H9 (cell line): ENCODE measurements at places on chromosomes 2 and 18.
A peak's percentile ranks its signal among the peaks of the same experiment; 100 is the strongest.

- no peak overlapping the region for H3K27ac ChIP-seq
- peaks cover 9% of the 10 kb centered on the region for H3K36me3 ChIP-seq
- peaks cover 4% of the 10 kb centered on the region; the same call in 1 of the 2 replicates for H3K4me1 ChIP-seq
- peak; percentile 43 for DNase-seq
- H3K4me3 ChIP-seq, result no peak overlapping the region
These were observed 44.0 kb downstream of the GYPC start for GRCh38 chr2:126699716-126700581.

- H3K36me3 ChIP-seq, result no peaks in the 10 kb centered on the region
- DNase-seq, result no peak
- no peaks in the 10 kb centered on the region for H3K4me1 ChIP-seq
- H3K4me3 ChIP-seq, result no peak overlapping the region
- no peak overlapping the region for H3K27ac ChIP-seq
These were observed 179.4 kb upstream of the AGAP1 start for GRCh38 chr2:235314371-235314930.

DNA sequence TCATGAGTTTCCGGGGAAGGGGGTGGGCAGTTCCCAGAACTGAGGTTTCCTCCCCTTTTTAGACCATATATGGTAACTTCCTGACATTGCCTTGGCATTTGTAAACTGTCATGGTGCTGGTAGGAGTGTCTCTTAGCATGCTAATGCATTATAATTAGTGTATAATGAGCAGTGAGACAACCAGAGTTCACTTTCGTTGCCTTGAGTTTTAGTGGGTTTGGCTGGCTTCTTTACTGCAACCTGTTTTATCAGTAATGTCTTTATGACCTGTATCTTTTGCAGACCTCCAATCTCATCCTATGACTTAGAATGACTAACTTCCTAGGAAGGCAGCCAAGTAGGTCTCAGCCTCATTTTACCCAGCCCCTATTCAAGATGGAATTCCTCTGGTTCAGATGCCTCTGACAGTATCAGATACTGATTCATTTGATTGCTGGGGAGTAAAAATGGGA, 447.3 kb downstream of the XIRP2 start:
- no peaks in the 10 kb centered on the region for H3K27me3 ChIP-seq
- H3K4me3 ChIP-seq, result no peak overlapping the region
- no peak for DNase-seq
- H3K27ac ChIP-seq, result no peak overlapping the region

DNA sequence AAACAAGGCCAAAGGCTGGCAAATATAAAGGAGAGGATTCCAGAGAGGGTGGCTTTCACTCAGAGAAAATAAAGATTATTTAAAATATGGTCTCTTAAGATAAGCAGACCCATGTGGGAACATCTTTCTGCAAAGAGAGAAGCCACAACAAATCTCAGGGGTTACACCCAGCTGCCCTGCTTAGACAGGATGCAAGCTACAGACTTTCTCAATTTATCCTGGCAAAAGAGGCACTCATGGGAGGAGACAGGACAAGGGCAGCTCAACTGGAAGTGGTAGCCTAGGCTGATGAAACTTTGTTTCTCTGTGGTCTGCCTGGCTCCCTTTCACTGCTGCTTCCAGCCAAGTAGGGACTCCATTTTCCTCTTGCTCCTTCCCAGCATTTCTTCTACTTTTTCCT, 25.9 kb upstream of the SULT1C4 start:
- H3K4me3 ChIP-seq, result no peak overlapping the region
- H3K27ac ChIP-seq, result no peak overlapping the region
- H3K36me3 ChIP-seq, result no peaks in the 10 kb centered on the region
- DNase-seq, result no peak
- peaks cover 2% of the 10 kb centered on the region; the same call in 1 of the 2 replicates for H3K4me1 ChIP-seq

GRCh38 chr2:157184161-157184895, 73.2 kb upstream of the GALNT5 start:
- DNase-seq, result no peak
- H3K4me3 ChIP-seq, result no peak overlapping the region
- H3K4me1 ChIP-seq, result no peaks in the 10 kb centered on the region
- H3K36me3 ChIP-seq, result no peaks in the 10 kb centered on the region
- no peak overlapping the region for H3K27ac ChIP-seq

DNA sequence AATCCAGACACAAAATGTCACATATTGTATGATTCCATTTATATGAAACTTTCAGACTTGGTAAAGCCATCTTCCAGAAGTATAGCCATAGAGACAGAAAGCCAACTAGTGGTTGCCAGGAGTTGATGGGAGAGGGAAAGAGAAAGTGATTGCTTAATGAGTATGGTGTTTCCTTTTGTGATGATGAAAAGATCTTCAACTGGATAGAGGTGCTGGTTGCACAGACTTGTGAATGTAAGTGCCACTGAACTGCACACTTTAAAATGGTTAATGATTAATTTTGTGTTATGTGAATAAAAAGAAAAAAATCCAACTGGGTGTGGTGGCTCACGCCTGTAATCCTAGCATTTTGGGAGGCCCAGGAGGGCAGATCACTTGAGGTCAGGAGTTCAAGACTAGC, 135.3 kb upstream of the SLC1A4 start:
- H3K27ac ChIP-seq, result no peak overlapping the region
- no peaks in the 10 kb centered on the region; the same call in 1 of the 2 replicates for H3K4me1 ChIP-seq
- DNase-seq, result no peak
- H3K4me3 ChIP-seq, result no peak overlapping the region

DNA sequence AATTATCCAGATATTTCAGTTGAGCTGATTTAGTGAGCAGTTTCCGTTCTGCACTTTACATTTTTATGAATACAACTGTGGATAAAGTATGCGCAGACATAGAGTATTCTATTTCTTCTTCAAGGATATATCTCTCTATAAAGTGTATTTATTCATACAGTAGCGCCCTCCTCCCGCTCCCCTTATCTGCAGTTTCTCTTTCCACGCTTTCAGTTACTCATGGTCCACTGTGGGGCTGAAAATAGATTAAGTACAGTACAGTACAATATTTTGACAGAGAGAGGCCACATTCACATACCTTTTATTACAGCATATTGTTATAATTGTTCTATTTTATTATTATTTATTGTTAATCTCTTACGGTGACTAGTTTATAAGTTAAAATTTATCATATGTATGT, 19.7 kb upstream of the FHL2 start:
- no peak overlapping the region for H3K4me3 ChIP-seq
- H3K27me3 ChIP-seq, result no peaks in the 10 kb centered on the region; the same call in 1 of the 2 replicates
- no peaks in the 10 kb centered on the region for H3K4me1 ChIP-seq
- H3K36me3 ChIP-seq, result no peaks in the 10 kb centered on the region

- H3K27ac ChIP-seq, result no peak overlapping the region
- H3K36me3 ChIP-seq, result no peaks in the 10 kb centered on the region
- H3K4me3 ChIP-seq, result no peak overlapping the region
- H3K4me1 ChIP-seq, result no peaks in the 10 kb centered on the region; the same call in 1 of the 2 replicates
- H3K27me3 ChIP-seq, result no peaks in the 10 kb centered on the region
- DNase-seq, result no peak
These were observed 265.6 kb upstream of the NRXN1 start for GRCh38 chr2:51297488-51297887.

- DNase-seq, result peak; percentile 32
- H3K4me3 ChIP-seq, result no peak overlapping the region
- H3K36me3 ChIP-seq, result no peaks in the 10 kb centered on the region
These were observed 37.0 kb upstream of the IGFBP5 start for GRCh38 chr2:216732334-216732733.

DNA sequence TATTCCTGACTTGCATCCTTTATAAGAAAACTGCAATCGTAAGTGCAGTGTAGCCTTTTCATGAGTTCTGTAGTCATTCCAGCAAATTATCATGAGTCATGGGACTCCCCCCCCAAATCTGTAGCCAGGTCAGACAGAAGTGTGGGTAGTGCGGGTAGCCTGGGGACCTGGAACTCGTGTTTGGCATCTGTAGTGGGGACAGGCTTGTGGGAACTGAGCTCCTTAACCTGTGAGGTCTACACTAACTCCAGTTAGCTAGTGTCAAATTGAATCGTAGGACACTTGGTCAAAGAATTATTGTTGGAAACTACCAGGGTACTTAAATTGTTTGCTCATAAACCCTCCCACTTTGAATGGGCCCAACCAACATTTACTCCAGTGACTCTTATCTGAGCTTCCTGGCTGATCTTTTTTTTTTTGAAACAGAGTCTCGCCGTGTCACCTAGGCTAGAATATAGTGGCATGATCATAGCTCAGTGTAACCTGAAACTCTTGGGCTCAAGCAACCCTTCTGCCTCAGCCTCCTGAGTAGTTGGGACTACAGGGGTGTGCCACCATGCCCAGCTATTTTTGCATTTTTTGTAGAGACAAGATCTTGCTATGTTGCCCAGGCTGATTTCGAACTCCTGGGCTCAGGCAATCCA, 12.4 kb downstream of the PFN4 start:
- H3K27me3 ChIP-seq, result no peaks in the 10 kb centered on the region
- peaks cover 13% of the 10 kb centered on the region; the same call in 1 of the 2 replicates for H3K36me3 ChIP-seq
- DNase-seq, result no peak
- H3K4me3 ChIP-seq, result no peak overlapping the region
- no peak overlapping the region for H3K27ac ChIP-seq
- H3K4me1 ChIP-seq, result no peaks in the 10 kb centered on the region

DNA sequence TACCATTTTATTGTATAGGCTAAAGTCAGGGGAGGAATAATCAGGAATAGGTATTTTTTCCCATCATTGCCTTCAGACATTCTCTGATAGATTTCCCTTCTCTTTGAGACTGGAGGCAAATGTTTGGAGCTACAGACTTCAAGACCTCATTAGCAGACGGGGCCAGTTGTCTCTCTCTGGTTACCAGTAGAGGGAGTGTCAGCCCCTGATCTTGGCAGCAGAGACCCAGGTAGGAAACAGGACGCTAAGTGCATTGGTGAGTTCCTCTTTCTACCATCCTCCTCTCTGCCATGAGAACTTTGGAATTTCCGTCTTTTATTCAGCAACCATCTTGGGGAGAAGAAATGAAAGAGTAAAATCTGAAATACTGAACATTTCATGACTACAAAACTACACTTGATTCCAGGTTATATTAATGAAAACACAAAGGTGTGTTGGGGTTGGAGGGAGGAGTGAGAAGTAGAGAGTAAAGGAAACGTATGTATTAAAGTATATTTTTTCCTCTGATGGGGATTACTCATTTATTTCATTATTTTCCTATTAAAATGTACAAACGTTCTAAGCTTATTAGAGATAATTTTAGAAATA, 186.2 kb upstream of the GCFC2 start:
- no peak overlapping the region for H3K4me3 ChIP-seq
- H3K27me3 ChIP-seq, result no peaks in the 10 kb centered on the region
- H3K36me3 ChIP-seq, result no peaks in the 10 kb centered on the region
- no peaks in the 10 kb centered on the region for H3K4me1 ChIP-seq
- no peak overlapping the region for H3K27ac ChIP-seq

DNA sequence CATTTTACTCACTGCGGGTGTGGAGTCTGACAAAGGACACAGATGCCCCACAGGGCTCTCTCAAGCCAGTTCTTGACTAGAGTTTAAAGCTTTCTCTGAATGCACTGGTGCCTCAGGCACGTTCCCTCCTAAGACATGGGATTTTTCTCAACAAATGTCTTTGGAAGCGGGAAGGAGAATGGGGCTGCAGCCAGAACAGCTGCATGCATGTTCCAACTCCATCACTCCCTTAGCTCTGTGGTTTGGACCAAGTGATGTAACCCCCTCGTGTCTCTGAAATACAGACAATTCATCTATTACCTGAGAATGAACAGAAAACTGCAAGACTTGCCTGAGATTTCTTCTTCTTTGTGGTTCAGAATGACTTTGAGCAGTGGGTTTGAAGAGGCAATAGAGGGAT, 141.7 kb upstream of the SERPINE2 start:
- no peaks in the 10 kb centered on the region for H3K27me3 ChIP-seq
- H3K4me3 ChIP-seq, result no peak overlapping the region
- H3K27ac ChIP-seq, result no peak overlapping the region
- no peaks in the 10 kb centered on the region for H3K36me3 ChIP-seq
- no peak for DNase-seq
- H3K4me1 ChIP-seq, result no peaks in the 10 kb centered on the region

GRCh38 chr2:46257476-46257875, 39.7 kb upstream of the EPAS1 start:
- H3K4me1 ChIP-seq, result no peaks in the 10 kb centered on the region
- H3K27ac ChIP-seq, result no peak overlapping the region
- no peaks in the 10 kb centered on the region for H3K27me3 ChIP-seq
- H3K4me3 ChIP-seq, result no peak overlapping the region
- H3K36me3 ChIP-seq, result no peaks in the 10 kb centered on the region

DNA sequence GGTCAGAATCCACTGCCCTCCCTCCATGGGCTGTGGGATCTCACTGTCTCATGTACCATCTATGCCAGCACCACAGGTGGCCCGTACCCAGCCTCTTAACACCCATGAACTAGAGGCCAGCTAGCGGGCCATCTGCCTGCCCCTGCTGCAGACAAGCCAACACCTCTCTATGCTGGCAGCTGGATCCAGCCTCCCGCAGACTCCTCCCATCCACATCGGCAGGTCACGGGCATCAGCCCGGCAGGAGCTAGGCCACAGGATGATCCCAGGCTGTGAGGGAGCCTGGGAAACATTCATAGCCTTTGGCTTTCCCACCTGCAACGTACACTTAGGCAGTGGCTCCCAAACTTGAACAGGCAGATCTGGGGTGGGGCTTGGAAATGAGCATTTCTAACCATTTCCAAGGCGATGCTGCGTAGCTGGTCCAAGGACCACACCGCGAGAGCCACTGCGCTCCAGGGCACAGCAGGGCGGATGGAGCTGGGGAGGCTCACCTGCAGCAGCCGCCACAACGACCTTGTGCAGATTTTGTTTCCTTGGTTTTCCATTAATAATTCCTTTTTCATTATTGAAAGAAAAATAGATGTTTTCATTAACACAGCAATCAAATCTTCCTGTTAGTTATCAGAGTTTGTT, 114.7 kb downstream of the KCNF1 start:
- no peaks in the 10 kb centered on the region for H3K27me3 ChIP-seq
- H3K27ac ChIP-seq, result no peak overlapping the region
- no peak overlapping the region for H3K4me3 ChIP-seq

DNA sequence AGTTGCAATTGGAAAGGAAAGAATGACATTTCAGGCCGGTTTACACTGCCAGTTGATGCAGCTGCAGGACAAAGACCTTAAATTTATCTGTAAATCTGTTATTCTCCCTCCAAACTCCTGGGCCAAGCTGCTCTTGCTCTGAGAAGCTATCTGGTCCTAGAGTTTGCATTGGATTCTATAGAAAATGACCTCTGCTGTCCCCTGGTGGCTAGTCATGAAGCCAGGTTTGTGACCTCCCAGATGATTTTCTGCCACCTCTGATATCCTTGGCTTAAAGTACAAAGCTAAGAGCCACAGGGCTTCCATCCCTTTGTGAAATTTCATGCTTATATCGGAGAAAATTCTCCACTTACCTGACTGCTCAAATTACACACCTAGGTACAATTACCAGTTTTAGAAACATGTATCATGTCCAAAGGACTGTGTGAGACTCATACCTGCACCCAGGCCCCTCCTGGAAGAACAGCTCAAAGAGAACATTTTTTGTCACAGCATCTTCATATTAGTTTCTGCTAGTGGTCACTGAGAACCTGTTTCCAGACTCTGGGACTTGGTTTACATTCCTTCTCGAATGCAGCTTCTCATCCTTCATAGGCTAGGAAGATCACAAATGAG, 28.9 kb upstream of the IER3IP1 start:
- H3K27me3 ChIP-seq, result no peaks in the 10 kb centered on the region
- no peak overlapping the region for H3K4me3 ChIP-seq
- DNase-seq, result peak; percentile 60
- no peaks in the 10 kb centered on the region for H3K36me3 ChIP-seq
- H3K27ac ChIP-seq, result no peak overlapping the region
- no peaks in the 10 kb centered on the region for H3K4me1 ChIP-seq

GRCh38 chr2:65471409-65471808, 39.0 kb upstream of the SPRED2 start:
- H3K4me3 ChIP-seq, result no peak overlapping the region
- no peaks in the 10 kb centered on the region for H3K36me3 ChIP-seq
- no peak overlapping the region for H3K27ac ChIP-seq
- no peaks in the 10 kb centered on the region for H3K27me3 ChIP-seq
- no peaks in the 10 kb centered on the region for H3K4me1 ChIP-seq
